ENCODE measurements at places on chromosomes 13 and 19. TPM values are rescaled to one million over a fixed set of nuclear protein-coding genes. Genes with fewer than 3 reads are reported as not detected.

DNA sequence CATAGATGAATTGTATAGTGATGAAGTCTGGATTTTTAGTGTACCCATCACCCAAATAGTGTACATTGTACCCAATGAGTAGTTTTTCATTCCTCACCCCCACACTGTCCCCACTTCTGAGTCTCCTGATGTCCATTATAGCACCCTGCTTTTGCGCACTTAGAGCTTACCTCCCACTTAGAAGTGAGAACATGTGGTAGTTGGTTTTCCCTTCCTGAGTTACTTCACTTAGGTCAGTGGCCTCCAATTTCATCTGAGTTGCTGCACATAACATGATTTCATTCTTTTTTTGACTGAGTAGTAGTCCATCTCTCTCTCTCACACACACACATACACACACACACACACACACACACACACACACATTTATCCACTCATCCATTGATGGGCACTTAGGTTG lies 43.2 kb upstream of the ALOX5AP start:
- ATAC-seq, result no peak

GRCh38 chr19:54231077-54231931 lies 8.5 kb upstream of the LILRB3 start:
- ATAC-seq, result peak; percentile 97

The ZNF324B gene
- total RNA-seq, result 7.3 TPM

DNA sequence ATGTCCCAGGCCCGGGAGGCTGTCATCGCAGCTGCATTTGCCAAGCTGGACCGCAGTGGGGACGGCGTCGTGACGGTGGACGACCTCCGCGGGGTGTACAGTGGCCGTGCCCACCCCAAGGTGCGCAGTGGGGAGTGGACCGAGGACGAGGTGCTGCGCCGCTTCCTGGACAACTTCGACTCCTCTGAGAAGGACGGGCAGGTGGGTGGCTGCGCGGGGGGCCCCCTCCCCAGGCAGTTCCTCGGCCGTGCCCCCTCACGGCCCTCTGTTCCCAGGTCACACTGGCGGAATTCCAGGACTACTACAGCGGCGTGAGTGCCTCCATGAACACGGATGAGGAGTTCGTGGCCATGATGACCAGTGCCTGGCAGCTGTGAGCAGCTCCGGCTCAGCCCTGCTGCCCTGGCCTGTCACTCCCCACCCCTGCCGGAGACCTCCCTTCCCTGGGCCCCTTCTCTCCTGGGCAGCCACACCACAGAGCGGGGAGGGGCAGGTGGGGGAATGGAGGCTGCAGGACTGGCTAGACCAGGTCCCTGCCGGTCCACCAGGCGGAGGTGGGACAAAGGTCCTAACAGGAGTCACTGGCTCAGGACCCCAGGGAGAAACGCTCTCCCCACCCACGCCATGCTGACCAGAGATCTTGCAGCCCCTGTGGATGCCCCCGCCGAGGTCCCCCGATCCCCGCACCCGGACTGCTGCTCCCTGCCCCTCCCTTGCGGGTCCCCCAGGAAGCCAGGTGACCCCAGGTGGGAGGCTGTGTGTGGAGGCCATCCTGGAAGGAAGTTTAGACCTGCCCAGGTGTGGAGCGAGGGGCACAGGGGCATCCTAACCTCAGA lies 1.1 kb downstream of the CAPS start:
- ATAC-seq, result no peak

DNA sequence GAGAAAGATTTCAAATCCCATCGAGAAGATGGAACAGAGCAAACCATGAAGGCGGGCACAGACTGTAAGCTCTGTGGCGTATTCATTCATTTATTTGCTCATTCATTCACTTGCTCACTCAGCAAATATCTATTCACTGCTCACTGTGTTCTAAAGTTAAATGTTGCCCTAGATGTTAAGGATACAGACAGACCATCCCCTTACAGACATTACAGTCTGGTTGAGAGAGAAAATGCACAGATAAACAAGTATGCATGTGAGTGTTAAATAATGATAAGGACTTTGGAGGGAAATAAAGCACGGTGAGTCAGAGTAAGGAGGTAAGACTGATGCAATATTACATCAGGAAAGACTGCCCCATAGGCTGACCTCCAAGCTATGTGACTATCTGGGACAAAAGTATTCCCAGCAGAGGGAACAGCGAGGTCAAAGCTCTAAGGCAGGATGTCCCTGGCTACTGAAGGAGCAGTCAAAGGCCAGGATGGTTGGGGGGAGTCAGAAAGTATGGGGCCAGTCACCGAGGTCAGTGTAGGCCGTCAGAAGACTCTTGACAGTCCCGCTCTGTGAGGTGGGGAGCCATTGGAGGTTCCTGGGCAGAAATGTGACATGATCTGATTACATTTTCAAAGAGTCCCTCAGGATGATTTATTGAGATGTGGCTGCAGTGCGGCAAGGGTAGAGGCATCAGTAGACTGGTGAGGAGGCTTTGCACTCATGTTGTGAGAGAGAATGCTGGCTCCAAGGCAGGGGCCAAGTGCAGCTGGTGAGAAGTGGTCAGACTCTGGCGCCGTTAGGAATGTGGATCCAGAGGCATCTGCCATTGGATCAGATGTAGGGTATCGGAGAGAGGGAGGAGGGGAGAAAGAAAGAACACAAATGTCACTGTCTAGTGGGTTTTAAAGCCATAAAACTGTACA lies 37.9 kb downstream of the MBNL2 start:
- peak; percentile 76 for ATAC-seq

The PNMA8C gene
- total RNA-seq, result 22.7 TPM

The IGFL2 gene
- total RNA-seq, result 1.9 TPM

- no peak for ATAC-seq
These were observed 2.0 kb downstream of the FGF22 start for GRCh38 chr19:641702-642101.

The ZNF554 gene
- total RNA-seq, result 11.2 TPM

- no peak for ATAC-seq
These were observed 31.4 kb upstream of the ZNF254 start for GRCh38 chr19:24055548-24055947.

The MCF2L gene
- total RNA-seq, result 1.5 TPM

GRCh38 chr19:2775556-2776430 lies 7.3 kb downstream of the SGTA start:
- peak; percentile 50 for ATAC-seq

The CHAMP1 gene
- total RNA-seq, result 14.7 TPM

DNA sequence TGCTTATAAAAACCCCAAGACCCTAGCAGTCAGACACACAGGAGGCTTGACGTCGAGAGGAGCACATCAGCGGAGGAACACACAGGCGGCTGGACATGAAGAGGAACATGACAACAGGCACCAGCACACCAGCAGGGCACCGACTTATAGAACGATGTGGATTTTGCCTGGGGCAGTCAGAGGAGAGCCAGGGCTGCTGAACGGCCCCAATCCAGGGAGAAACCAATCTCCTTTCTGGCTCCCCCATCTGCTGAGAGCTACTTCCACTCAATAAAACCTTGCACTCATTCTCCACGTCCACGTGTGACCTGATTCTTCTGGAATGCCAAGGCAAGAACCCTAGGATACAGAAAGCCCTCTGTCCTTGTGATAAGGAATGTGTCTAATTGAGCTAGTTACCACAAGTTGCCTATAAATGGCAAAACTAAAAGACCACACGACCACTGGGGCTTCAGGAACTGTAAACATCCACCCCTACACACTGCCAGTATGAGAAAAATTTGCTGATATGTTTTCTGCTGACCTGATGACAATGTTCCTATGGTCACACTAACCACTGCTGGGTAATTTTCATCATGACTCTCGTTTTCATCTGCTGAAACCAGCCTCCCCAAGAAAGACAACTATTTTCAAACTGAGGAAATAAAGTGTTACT lies 35.8 kb upstream of the CEACAM21 start:
- ATAC-seq, result no peak

DNA sequence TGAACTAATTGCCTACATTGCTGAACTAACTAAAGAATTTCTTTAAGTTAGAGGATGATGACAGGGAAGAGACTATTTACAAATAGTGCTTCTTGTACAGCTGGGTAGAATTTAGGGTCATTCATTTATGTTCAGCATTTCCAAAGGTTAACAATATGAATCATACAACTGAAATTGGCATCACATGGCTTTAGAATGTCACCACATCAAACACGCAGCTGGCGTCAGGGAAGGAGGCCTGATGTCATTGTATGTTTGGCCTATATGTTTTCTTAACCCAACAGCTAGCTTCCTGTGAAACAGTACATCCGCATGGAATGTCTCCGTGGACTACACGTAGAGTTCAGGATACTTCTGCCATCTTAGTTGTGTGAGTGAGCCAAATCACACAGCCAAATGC lies 99.0 kb upstream of the TNFSF11 start:
- no peak for ATAC-seq

DNA sequence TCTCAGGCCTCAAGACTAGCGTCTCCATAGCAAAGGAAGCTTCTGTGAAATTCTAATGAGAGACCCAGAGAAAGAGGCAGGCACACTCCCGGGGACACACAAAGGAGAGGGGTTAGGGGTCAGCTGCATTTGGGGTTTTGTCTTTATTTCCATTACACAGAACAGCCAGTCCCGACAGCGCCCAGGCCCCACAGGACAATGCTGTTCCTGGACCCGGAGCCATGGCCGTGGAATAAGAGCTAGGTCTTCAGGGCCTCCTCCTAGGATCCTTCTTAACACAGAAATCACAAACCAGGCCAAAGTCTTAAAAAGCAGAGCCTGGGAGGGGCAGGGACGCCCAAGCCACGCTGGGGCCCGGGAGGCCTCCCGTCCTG lies 22.8 kb downstream of the KCTD15 start:
- peak; percentile 5 for ATAC-seq
